ENCODE measurements at places on chromosomes 5 and 9.
A peak's percentile ranks its signal among the peaks of the same experiment; 100 is the strongest.

DNA sequence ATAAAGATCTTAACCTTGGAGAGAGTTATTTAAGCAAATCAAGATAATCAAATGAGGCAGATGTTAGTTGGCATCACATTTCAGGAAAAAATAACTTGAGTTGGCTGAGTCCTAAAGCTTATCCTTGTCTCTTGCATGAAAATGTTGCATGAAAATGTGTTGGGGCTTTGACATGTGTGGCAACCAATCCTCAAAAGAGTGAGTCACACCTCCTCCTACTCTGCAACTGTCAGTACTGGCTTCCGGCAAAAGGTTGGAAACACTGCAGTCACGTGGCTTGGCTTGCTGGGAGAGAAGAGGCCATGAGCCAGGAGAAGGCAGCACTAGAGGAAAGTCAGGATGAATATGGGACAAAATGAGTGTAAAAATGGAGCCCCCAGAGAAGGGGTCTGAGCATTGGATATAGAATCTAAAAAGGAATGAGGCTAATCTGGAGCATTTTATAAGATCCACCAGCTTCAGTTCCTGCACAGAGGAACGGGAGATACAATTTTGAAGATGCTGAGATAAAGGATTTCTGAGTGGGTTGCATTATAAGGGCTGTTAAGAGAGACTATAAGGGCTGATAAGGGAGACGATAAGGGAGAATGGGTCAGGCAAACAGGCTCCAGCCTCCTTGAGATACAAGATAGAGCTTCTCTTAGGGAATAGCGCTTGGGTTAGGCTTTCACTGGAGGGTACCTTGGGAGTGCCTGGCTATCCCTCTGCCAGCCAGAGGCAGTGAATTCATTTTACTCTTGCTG, 43.1 kb downstream of the SPATA31D1 start:
- no peak for DNase-seq

- DNase-seq, result no peak
Observed at GRCh38 chr9:2344436-2344835, 277.2 kb upstream of the VLDLR start.

GRCh38 chr5:108421713-108422112, 39.8 kb upstream of the FBXL17 start:
- DNase-seq, result no peak

DNA sequence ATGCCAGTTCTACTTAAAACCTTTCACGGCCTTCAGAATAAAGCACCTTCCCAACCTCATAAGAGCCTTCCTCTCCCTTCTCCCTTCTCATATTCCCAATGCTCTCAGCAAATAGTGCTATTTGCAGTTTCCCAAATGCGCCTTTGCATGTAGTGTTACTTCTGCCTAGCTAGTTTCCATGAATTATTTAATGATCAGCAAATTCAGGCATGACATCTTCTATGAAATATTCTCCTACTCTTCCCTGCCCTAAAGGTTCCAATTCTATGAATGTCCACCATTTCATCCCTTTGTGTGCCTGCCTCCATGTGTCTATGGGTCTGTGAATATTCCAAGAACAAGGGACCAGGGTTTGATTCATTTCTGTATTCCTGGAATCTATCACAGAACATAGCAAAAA, 98.8 kb upstream of the NR5A1 start:
- DNase-seq, result no peak

DNA sequence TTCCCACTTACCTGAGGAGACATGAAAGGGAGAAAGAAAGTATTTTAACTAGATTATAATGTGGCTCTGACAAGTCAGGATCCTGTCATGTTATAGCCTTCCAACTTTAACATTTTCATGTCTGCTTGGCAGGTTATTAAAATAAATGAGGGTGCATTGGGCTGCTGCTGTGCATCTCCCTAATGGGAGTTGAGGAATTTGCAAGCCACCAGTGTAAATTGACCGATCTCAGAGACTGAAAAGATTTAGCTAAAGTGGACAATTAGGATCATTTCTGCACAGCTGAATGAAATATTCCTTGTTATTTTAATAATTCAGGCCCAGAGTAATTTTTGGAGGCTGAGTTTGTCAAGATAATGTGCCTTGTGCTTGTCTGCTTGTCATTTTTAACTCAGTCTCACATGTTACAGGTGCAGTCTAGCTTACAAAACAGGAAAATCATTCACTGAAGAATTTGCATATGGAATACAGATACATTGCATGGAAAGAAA, 366.3 kb upstream of the ADAMTS16 start:
- no peak for DNase-seq

DNA sequence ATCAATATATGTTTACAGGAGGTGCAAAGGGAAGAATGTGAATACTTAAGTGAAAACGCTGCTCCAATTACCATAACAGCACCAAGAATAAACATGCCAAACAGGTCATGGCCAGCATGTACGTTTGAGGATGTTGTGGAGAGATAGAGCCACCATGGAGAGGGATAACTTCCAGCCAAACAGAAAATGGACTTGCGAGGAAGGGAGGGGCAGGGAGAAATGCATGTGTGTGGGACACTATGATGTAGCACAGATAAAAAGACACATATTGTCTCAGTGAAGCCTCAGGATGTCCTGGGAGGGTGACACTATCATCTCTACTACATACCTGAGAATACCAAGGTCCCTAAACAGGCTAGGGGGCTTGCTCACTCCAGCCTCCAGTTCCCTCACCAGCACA, 488.9 kb downstream of the SPOCK1 start:
- no peak for DNase-seq

DNA sequence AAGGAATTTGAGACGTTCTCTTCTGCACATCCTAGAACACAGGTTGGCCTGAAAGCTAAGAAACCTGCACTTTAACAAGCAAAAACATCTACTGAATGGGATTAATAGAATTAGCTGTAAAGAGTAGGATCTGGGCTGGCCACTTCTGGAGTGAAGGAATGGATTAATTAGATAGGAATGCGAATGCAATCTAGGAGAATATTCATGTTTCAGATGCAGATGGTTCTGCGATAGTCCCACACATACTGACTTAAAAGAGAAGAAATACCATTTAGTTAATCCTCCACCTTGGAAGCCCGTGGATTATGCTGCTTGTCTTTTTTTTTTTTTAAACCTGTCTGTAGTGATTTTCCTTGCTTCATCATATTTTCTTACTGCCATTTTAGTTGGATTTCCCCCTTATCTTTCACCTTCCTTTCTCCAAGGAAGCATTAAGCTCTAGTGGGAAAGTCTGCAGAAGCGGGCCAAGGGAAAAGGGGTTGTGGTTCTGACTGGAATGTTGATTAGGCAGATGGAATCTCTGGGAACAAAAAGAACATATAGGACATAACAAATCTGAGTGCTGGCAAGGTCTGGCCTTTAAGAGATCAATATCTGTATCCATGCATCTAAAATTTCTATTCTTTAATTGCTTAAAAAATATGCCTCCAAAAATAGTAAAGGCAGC, 152.4 kb downstream of the ALDH1A1 start:
- DNase-seq, result no peak

DNA sequence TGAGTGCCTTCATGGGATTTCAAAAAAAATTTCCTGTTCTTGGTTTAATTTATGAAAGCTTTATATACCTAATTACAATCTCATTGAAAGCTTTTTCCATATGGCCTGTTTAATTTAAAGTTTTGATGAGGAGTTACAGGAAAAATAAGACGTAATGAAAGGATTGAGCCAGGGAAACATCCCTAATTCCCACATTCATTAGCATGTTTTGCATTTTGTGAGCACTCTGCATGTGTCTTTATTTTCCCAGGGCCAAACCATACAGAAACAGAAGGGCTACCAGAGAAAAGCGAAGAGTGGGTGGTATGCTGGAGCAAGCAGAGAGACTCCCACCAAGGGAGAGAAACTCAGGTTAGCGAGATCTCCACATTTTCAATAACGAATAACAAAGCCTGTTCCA, 20.3 kb upstream of the LECT2 start:
- no peak for DNase-seq

DNA sequence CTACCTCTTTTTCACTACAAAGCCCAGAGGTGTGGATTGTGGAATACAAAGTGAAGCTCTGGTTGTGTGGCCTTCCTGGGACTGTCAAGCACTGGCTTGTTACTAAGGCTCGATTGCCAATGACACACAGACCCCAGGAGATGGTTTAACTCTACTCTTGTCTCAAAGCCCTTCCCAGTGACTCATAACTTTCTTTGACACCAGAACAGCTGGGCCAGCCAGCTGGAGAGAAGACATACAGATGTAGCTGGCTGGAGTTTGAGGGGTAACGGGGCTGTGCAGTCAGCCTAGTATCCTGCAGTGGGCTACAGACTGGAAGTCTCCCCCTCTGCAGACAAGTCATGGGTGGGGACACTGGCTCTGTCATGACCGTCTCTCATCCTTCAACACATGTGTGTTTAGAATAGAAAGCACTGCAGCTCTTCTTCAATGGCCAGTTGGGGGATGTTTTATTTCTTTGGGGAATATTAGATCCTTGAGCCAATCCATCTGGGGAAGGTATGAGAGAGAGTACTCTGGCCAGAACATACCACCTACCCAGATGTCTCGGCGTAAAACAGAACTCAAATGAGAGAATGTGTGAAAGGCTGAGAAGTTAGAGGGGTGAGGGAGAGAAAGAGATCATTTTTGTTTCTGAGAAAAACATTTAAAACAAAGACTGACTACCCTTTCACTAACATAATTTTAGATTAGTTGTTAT, 53.3 kb downstream of the SEMA6A start:
- no peak for DNase-seq

DNA sequence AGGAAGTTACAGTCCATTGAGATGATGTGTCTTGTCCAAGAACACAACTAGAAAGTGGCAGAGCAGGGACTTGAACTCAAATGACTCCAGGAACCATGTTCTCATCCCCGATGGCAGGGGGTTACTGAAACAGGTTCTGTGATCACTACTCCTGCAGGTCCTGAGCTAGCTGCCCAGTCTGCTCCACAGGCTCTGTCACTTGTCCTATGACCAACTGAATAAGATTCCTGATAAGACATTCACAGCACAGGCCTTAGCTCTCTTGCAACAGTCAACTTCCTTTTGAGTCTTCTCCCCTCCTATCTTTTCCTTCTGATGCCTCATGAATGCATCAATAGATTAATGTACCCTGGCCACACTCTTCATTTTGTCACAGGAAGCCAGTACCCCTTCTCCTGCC, 109.2 kb downstream of the SH3TC2 start:
- no peak for DNase-seq

GRCh38 chr5:79954620-79955019, 36.4 kb downstream of the MTX3 start:
- no peak for DNase-seq

DNA sequence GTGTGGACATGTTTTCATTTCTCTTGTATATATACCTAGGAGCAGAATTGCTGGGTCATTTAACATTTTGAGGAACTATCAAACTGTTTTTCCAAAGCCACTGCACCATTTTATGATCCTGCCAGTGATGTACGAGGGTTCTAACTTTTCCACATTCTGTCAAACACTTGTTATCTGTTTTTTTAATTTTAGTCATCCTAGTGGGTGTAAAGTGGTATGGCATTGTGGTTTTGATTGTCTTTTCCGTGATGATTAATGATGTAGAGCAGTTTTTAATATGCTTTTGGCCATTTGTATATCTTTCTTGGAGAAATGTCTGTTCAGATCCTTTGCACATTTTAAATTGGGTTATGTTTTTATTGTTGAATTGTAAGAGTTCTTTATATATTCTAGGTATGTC, 107.0 kb downstream of the MELK start:
- no peak for DNase-seq

- DNase-seq, result no peak
Observed at GRCh38 chr5:171946000-171946781, 60.2 kb downstream of the FBXW11 start.

DNA sequence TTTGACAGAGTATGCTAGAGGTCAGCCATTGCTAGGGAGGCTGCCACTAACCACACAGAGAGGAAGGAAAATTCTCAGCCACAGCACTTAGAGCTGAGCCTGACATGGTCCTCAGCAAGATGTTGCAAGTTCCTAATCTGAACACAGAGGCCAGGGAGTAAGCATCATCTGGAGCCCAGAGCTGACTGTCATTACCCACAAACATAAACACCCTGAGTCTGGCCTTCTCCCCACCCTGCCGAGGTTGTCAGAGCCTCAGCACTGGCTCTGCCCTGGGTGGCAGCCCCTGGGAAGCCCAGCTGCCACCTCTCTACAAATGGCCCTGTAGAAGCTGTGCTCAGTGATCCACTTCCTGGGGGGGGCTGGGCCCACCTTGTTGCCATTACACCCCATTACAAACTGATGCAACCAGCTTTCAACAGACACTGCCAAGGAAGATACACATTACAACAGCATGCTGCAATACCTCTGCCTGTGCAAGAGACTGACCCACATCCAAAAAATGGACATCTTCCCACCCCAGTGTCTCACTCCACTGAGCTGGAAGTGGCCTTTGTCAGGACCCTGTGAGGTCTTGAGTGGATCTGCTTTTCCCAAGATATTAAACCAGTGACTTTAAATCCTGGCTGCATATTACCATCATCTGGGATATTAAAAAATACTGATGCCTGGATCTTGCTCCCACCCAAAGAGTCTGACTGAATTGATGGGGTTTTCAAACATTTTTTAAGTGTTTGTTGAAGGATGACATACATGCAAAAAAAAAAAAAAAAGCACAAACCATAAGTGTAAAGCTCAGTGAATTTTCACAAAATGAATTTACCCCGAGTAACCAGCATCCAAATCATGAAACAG, 33.0 kb downstream of the IRF1 start:
- peak; percentile 56 for DNase-seq
